ENCODE measurements at places on chromosomes 6 and 20. TPM values are rescaled to one million over a fixed set of nuclear protein-coding genes. Genes with fewer than 3 reads are reported as not detected.

Gene PEX7
- 18.0 TPM for total RNA-seq

Gene DEFB110
- not detected for total RNA-seq

Gene GMNN
- 12.9 TPM for total RNA-seq

Gene TRIM40
- total RNA-seq: not detected

Gene VGLL2
- total RNA-seq: not detected

Gene CCN5
- 21.1 TPM for total RNA-seq

Gene DCBLD1
- 44.4 TPM for total RNA-seq

Gene MEP1A
- not detected for total RNA-seq
